ENCODE measurements at places on chromosomes 13 and 19.

DNA sequence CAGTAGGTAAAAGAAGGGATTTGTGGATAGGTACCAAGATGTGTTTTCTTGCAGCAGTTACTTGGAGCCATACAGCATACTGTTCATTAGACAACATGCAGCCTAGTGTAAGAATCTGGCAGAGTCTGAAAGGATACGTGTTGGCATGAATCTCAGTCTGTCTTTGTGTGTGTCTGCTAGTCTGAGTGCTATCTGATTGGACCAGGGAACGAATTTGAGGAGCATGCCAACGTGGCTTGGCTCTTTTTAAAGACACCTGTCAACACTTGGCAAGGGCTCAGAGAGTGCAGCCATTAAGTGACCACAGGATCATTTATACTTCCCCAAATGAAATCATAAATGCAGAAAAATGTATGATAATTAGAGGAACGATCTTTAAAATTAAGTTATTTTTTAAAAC is 27.6 kb upstream of the ATXN8OS start:
- DNase-seq, result no peak

DNA sequence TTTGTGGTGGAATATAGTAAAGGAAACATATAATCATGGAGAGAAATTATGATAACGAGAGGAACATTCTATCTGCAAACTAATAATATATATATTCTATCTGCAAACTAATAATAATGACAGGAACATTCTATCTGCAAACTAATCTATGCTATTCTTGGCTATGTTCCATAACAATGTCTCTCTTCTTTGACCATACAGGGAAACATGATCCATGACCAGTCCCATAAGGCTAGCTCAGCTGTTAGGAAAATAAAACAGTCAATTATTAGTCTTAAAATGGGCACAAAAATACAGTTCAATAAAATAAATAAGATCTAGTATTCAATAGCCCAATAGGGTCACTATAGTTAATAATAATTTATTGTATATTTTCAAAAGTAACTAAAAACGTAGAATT is 707.8 kb upstream of the PCDH20 start:
- no peak for DNase-seq

GRCh38 chr13:52999093-52999696 is 29.4 kb upstream of the OLFM4 start:
- DNase-seq, result no peak

- no peak for DNase-seq
These were observed 288.0 kb upstream of the TMTC4 start for GRCh38 chr13:100962585-100962984.

- DNase-seq, result no peak
These were observed 39.1 kb downstream of the USP12 start for GRCh38 chr13:27132538-27132937.

GRCh38 chr13:111572956-111573761 is 252.7 kb downstream of the TEX29 start:
- DNase-seq, result no peak

DNA sequence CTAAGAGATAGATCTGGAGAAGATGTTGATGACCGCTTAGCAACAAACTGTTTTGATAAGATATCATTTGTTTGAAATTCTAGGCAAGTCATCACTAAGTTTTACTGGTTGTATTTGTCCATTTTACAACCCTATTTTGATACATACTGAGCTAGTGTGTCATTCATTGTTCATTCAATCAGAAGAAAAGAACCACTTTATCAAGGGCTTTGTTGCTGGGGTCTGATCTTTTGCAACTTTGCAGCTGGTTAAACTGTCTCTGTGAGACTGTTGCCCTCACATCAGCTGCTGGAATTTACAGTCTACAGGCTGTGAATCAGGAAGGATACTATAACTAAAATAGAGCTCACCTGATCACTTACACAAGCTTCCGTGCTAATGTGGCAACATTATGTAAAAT is 290.5 kb downstream of the RFC3 start:
- DNase-seq, result no peak

DNA sequence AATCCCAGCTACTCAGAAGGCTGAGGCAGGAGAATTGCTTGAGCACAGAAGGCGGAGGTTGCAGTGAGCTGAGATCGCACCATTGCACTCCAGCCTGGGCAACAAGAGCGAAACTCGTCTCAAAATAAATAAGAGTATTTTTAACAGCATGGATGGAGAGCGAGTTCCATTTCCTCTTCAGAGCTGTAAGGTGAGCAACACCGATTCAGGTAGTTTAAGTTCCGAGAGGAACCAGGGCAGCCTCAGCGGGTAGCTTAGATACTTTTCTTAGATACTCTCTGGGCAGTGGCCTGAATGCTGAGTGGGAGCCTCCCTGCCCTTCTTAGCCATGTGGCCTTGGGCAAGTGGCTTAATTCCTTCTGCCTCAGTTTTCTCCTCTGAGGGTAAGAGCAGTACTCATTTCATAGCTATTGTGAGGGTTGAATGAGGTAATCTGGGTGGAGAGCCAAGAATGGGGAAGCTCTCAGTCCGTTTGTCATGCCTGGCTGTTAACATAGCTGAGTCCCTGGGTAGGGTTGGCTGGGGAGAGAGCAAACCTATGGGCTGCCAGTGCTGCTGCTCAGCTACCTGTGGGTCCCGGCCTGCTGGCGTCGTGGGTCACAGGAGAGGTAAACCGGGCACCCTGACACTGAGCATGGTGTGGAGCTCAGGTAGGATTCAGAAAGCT is 4.1 kb downstream of the ATP11A start:
- peak; percentile 83 for DNase-seq

GRCh38 chr13:106533101-106533942 is 2.1 kb downstream of the EFNB2 start:
- peak; percentile 56 for DNase-seq

DNA sequence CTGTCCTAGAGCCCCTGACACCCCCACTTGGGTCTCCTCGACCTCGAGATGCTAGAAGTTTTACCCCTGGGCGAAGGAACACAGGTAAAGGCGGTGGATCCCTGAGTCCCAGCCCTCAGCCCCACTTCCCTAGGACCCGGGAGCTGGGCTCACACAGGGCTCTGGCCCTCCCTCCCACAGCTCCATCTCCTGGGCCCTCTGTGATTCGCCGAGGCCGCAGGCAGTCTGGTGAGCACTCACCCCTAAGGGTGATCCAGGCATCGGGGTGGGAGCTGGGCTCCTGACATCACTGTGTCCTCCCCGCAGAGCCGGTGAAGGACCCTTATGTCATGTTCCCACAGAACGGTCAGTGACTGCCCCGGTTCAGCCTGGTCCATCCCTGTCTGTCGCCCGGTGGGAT is 8.3 kb downstream of the PLEKHG2 start:
- DNase-seq, result no peak

- DNase-seq, result no peak
These were observed 3.7 kb downstream of the ZNF772 start for GRCh38 chr19:57473646-57474045.

DNA sequence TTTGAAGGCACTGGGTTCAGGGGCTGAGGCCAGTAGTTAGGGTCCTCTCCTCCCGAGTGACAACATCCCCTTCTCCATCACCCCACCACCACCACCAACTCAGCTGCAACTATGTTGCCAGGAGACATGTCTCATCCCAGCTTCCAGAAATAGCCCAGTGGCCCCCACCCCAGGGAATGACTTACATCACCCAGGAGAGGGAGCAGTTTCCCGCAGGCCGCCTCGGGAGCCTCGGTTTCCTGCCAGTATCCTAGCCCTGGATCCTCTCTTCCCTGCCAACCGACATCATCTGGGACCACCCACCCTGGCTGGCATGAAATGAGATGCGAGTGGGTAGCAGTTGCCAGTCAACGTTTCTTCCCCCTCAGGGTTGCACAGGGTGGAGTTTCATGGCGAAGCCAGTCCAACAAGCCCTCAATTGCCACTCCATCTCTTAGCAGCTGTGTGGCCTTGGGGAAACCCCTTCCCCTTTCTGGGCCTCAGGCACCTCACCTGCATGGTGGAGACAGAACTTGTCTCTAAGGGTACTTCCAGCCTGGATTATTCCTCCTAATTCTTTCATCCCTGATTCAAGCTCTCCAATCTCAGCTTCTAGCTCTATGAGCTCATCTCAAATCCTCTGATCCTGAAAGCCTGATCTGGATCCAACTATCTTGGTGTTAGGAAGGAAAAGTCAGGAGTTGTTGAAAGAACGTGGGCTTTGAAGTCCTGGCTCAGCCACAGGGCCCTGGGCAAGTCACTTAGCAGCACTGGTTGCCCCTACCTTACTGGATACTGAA is 3.9 kb upstream of the GSK3A start:
- peak; percentile 18 for DNase-seq

GRCh38 chr13:110359840-110360301 is 52.8 kb downstream of the COL4A2 start:
- DNase-seq, result no peak

- no peak for DNase-seq
These were observed 1.3 kb upstream of the AXL start for GRCh38 chr19:41217741-41218140.

DNA sequence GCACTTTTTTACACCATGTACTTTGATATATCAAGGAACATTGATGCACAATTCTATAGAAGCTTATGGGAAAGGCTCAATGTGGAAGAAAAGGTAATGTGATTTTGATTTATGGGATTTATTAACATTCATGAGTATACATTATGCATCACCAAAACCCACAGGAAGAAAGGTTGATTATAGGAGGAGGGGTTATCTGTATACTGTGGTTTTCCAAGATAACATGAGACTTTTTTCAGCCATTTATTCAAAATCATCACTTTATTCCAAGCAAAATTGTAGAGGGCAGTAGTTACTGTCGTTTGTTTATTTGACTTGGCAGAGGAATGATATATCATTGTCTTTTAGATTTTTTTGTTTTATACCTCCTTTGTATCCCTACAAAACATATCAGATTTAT is 54.9 kb downstream of the WDFY2 start:
- DNase-seq, result no peak

DNA sequence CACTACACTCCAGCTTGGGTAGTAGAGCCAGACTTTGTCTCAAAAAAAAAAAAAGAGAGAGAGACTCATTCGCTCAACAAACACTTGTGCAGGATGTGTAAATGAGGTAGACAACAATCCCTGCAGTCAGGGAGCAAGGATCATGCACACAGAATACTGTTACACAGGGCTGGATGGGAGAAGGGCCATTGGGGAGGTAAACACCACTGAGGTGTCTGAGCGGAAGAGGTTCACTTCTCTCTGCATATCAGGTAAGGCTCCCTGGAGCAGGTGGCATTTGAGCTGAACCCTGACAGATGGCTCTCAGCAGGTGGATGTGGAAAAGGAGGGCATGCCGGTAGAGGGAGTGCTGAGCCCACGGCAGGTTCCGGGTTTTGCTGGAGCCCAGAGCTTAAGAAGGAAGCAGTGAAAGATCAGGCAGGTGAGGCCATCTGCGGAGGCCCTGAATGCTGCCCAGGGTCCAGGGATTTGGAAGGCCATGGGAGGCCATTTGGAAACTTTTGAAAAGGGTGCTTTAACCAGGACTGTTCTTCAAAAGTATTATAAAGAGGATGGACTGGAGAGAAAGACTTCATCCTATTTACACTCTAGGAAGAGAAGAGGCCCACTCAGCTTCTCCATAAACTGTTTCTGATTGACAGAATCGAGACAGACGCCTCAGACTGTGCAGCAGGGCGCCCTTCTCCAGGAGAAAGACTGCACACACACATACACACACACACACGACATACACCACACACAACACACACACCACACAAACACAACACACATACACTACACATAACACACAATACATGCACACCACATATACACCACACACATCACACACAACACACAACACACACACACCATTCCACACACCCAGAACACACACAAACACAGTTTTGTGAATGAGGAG is 199.4 kb downstream of the USP12 start:
- peak; percentile 4 for DNase-seq

GRCh38 chr13:50990065-50990817 is 80.7 kb downstream of the RNASEH2B start:
- no peak for DNase-seq

GRCh38 chr13:73040968-73041596 is 17.7 kb upstream of the KLF5 start:
- no peak for DNase-seq

- no peak for DNase-seq
These were observed 22.6 kb downstream of the ATP8B3 start for GRCh38 chr19:1789261-1790041.

DNA sequence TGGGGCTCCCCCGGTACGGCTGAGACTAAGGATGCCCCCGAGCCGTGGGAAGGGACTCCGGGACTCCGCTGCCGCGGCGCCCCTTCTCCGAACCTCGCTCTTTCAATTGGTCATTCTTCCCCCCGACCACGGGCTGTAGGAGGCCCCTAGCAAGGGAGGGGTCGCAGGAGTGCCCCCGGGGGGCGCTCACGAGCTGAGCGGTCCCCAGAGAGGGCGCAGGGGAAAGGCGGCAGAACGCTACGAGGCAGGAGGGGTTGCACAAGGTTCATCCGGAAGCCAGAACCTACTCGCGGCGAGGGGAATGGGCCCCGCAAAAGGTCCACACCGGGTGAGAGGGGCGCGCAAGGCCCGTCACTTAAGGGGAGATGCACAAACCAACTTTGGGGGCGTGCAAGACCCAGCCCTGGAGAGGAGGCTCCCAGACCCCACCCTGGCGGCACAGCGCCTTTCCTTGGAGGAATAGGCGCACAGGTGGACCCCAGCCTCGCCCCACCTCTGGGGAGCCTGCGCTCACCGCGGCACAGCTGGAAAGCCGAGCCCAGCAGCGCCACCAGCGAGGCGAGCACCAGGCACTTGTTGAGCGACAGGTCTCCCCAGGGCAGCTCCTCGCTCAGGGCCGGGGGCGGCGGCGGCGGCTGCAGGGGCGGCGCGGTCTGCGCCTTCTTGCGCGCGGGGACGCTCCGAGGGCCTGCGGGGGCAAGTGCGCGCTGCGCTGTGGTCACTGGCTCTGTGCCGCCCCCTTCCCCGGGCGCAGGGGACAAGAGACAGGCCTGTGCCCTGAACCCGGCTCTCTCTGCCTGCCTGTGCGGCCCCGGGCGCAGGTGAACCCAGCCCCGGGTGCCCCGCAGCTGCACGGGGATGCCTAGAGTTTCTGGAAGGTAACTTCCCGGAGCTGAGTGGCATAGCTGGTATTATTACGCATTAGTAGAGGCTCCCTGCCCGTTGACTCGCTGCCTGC is 2.8 kb downstream of the JSRP1 start:
- DNase-seq, result peak; percentile 56

GRCh38 chr13:67713571-67713970 is 483.4 kb upstream of the PCDH9 start:
- DNase-seq, result no peak

GRCh38 chr13:73873940-73874830 is 260.0 kb downstream of the KLF12 start:
- no peak for DNase-seq

GRCh38 chr19:18055967-18056366 is 30.8 kb downstream of the IL12RB1 start:
- DNase-seq, result no peak

- DNase-seq, result peak; percentile 54
These were observed 787 bp downstream of the ZNF580 start for GRCh38 chr19:55641426-55642152.

Data from Kasumi-1 (cell line).